Activated CD4-positive, alpha-beta T cell treated with anti-CD3 and anti-CD28 coated beads, Interleukin-2, Interleukin-6, amounts not matched to agents 100 ng/mL and 50 ng/mL, durations not matched to agents 16 hours and 8 hours (primary cell): ENCODE measurements at places on chromosomes 5 and 9.

DNA sequence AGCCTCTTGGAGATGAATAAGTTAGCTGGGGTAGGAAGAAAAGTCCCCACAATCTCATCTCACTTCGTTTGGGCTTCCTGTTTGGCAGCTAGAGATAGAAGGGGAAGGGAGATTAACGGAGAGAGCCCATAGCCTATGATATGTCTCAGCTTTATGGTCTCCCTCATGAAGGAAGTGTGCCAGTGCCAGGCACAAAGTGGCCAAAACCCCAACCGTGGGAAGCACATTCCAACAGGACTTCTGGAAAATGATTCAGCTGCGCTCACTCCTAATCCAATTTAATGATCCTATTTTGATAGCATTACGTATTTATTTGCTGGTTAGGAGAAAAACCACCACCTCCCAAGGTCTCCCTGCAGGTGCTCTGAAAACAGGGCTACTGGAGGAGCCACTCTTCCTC, 303.1 kb upstream of the CLINT1 start:
- no peak for DNase-seq

- DNase-seq: no peak
These were observed 1603.4 kb downstream of the MAT2B start for GRCh38 chr5:165108809-165109208.

DNA sequence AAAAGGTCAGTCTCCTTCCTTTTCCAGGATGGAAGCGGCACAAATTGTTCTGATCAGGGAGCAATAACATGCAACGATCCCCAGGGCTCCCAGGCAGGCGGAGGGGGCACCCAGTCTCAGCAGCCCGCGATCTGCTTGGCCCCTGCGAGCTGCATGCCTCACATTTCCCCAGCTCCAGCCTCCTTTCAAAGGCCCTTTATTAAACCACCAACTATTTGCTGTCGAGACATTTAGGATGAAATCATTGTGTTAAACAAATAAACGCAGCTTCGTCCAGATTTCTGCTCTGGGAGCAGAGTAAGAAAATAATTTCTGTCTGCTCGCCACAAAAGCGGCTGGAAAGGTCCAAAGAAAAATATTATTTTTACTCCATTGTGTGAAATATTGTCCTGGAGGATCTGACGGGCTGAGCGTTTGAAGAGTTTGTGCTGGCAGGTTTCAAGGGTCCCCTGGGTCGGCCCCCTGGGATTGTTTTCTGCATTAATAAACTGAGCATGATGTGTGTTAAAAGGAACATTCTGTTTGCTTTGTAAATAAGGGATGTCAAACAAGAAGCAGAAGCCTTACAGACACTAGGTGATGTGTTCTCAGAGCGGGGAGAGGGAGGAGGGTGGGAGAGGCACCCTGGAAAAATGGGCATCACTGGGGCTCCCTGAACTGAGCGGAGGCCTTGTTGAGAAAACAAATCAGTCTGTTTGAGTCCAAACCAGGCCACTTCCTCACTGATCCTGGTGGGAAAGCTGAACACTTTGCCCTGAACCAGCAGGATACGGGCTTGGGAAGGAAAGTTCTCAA, 110.1 kb downstream of the FOXD1 start:
- DNase-seq: no peak

DNA sequence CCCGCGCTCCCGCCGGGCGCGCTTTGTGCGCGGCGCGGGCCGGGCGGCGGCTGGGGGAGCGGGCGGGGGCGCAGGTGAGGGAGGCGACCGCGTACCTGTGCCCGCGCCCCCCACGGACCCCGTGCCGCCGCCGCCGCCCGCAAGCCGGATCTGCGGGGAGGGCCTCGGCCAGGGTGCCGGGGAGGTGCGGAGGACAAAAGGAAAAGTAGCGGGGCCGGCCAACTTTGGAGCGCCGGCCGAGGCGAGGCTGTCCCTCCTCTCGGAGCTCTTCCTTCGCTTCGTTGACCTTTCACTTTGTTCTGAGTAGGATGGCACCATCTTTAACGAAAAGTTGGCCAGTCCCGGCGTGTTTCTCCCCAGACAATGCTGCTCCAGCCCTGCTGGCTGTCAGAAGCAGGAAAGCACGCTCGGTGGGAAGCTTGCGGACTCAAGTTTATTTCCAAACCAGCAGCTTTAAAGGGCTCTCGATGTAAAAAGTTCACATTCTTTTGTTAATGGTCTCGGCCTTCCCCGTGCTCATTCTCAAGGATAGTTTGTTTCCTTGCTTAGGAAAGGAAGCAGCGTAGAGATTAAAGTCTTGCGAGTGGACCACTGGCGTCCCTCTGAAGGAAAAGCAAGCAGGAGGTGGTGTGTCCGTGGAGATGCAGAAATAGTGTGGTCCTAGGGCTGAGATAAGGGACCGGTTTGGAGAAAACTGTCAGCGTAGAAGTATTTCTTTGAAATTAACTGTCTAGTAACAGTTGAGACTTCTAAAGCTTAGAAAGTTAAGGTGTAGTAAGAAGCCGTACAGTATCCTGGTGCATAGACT, 639 bp downstream of the EHMT1 start:
- peak; percentile 51 for DNase-seq

- peak; percentile 75 for DNase-seq
These were observed 8.3 kb upstream of the ENC1 start for GRCh38 chr5:74648835-74649293.

DNA sequence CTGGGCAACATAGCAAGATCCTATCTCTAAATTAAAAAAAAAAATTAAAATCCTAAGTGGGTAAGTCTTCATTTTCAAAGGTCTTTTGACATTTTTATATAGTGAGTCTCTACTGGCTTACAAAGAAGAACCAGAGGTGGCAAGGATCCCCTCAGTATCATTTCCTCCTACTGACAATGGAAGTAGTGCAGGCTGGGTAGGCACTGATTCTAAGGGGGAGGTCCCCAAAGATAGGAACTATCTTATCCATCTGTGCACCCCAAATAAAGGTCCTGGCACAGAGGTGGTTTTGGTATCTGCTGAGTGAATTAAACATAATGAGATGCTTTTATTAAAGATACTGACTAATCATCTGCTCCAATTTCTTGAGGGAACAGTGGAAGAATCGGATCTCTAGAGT, 4.2 kb downstream of the FAM193B start:
- DNase-seq: no peak

DNA sequence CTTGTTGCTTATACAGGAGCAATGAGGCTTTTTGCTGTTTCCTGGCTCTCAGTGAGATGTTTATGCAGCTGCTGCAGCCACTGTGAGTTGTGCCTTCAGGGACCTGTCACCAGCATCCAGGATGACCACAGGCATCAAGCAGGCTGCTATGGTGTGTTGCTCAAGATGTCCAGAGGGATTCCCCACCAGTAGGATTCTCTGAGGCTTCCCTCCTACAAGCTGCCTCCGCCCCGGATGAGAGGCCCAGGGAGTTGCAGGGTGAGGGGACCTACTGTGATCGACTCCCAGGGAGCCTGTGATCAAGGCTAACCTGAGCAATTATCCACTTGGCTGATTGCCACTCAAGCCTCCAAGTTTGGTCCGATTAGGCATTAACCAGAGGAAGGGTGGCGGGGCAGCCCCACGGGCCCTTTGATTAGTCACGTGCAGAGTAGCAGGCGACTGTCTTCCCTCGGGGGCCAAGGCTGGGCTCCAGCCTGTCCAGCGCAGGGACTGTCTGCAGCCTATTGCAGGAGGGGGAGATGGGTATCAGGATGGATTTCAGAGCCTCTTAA, 1.8 kb upstream of the FAT2 start:
- DNase-seq: no peak

DNA sequence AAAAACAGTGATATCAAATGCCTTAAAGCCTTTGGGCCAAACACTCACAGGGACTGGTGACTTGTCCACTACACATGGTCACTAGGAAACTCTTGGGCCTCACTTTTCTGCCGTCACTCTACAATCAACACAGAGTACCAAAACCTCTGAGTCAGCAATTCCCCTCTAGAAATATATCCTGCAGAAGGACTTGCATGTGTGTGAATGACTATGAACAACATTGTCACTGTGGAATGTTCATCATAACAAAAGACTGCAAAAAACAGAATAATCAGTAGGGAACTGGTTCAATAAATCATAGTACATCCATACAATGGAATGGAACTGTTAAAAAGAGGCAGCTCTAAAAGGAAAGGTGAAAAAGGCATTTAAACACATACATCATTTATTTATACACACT, 44.1 kb upstream of the SMU1 start:
- no peak for DNase-seq

- no peak for DNase-seq
These were observed 259.2 kb downstream of the ARRDC3 start for GRCh38 chr5:91123901-91124300.

DNA sequence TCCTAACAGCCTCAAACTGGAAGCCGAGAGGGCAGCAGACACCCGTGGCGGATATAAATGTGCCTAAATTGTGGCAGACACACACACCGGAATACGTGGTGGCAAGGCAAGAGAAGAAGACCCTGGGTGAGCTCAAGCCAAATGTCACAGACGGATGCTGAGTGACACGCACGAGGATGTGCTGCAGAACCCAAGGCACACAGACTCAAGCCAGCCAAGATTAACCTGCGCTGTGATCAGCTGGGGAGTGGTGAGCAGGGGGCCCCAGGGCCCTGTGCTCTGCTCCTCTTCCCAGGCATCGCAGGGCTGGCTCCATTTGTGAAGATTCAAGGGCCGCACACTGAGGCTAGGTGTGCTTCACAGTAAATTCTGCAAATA, 16.4 kb downstream of the SEMA4D start:
- DNase-seq: no peak

GRCh38 chr5:116605310-116606070, 30.9 kb upstream of the SEMA6A start:
- DNase-seq: no peak

- no peak for DNase-seq
These were observed 51.2 kb downstream of the TARS1 start for GRCh38 chr5:33491941-33492340.

- DNase-seq: no peak
These were observed 237.5 kb downstream of the AP3B1 start for GRCh38 chr5:78056901-78057514.

GRCh38 chr5:11252075-11252474, 491.0 kb upstream of the DAP start:
- DNase-seq: no peak

DNA sequence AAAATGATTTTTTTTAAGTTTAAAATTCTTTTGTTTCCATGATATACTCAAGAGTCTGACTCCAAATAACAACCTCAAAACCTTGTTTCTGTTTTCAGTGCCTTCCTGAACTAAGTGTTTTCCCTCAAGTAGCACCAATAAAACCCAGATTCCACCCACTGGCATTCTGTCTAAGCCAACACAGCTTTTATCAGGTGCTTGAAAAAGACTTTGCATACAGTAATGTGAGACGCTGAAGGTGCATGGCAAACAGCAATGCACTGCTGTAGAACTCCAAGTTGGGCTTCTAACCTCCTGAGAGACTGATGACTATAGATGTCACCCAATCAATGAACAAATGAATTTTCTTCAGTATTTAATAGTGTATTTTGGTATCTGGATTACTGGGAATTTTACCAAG, 95.7 kb downstream of the NFIB start:
- no peak for DNase-seq

- DNase-seq: no peak
These were observed 16.5 kb downstream of the NEK6 start for GRCh38 chr9:124274226-124274625.

GRCh38 chr9:104974053-104974962, 46.4 kb upstream of the ABCA1 start:
- DNase-seq: no peak

DNA sequence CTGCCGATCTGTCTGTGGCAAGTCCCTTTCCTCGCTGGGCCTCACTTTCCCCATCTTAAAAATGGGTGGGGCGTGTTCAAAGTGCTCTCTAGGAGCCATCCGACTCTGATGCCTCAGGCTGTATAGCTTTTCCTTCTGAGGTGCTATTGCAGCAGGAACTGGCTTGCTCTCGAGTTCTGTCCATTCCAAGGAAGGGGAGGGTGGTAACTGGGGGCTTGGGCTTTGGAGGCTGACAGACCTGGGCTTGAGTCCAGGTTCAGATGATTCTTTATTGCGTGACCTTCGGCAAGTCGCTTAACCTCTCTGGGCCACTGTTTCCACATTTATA, 139.5 kb downstream of the RGS3 start:
- DNase-seq: no peak

- no peak for DNase-seq
These were observed 93.8 kb downstream of the TTC39B start for GRCh38 chr9:15213249-15213648.

- no peak for DNase-seq
These were observed 197.3 kb downstream of the ARL15 start for GRCh38 chr5:54113060-54113459.

DNA sequence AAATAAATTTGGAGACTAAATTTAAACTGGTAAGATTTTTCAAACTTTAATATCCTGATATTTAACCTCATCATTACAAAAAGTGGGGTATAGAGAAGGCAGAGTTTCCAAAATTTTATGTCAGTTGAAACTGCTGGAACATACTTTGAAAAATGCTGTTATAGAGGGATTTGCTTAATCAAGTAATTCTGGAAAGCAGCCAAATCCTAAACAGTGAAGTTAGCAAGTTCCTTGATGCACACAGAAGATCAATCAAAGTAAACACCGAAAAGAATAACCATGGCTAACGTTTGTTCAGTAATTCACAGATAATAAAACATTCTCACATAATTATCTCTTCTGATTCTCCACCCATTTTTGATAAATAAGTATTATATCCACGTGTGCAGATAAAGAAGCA, 8.1 kb upstream of the PRR16 start:
- DNase-seq: no peak

DNA sequence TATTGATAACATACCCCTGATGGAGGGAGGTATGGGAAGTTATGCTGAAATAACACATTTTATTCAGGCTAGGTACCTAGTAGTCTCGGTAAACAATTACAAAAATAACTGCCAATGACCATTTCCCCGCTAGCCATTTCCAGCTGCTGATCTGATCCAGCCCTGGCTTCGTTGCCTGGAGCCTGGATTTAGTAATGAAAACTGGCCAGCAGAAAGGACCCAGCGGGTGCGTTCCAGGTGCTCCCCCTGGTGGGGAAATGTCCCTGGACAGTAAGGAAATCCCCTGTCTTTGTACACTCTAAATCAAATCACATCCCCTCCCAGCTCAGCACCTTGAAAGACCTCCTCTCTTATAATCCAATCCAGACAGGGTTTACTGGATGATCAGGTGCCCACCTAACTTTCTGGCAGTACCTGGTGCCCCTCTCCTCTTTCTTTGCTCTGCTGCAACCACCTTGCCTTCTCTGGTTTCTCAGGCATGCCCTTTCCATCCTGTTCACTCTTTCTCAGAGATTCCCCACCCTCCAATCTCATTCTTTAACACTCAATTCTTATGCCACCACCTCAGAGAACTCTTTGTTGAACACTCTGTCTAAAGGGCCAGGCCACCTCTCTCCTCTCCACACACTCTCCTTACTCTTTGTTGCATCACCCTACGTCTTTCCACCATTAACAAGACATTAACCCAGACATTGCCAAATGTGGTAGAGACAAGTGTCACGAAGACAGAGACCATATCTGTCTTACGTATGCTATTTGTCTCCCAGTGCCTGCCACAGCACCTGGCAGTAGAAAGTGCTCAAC, 50.1 kb upstream of the SMAD5 start:
- peak; percentile 70 for DNase-seq

DNA sequence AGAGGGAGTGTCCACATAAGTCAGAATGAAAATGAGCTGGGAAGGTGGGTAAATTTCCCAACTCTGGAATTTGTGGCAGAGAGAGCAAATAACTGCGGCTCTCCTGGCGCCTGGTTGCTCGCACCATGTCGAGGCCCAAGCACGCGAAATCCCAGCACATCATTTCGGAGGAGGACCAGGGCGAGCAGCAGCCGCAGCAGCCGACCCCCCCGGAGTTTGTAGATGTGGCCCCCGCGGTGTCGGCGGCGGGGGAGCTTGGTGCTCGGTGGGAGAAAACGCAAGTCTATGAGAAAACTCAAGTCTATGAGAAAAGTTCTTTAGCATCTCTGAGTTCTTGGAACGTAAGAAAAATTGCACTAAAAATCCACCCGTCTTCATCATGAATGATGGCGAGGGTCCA, 60.3 kb downstream of the ACTBL2 start:
- DNase-seq: no peak
